Stimulated activated CD4-positive, alpha-beta T cell treated with anti-CD3 and anti-CD28 coated beads, Interleukin-12 subunit alpha, Interleukin-12 subunit beta, amount 100 ng/mL, for 48 hours (primary cell): ENCODE measurements at places on chromosomes 2 and 18.

DNA sequence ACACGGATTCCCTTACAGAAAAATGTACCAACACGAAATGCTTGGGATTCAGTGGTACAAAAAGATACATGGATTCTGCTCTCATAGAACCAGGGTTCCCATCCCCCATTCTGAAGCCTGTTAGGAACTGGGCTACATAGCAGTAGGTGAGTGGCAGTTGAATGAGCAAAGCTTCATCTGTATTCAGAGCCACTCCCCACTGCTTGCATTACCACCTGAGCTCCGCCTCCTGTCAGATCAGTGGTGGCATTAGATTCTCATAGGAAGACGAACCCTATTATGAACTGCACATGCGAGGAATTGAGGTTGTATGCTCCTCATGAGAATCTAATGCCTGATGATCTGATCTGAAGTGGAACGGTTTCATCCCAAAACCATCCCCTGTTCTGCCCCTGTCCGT, 246.4 kb downstream of the DYM start:
- no peak for DNase-seq

DNA sequence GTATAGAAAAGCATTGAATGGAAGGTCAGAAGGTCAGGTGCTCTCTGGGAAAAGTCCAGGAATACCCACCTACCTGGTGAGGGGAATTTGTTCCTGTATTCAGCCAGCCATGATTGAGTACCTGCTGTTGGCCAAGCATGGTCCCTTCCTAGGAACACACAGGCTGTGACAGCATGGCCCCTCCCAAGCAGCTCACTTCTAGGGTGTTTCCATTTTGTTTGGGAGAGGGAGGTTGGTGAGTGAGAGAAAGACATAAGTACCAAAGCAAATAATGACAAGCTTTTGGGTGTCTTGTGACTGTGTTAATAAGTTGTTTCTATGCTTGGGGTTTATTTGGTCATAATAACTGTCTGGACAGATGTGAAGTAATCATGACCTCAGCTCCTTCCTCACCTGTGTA, 46.3 kb downstream of the CABLES1 start:
- no peak for DNase-seq

DNA sequence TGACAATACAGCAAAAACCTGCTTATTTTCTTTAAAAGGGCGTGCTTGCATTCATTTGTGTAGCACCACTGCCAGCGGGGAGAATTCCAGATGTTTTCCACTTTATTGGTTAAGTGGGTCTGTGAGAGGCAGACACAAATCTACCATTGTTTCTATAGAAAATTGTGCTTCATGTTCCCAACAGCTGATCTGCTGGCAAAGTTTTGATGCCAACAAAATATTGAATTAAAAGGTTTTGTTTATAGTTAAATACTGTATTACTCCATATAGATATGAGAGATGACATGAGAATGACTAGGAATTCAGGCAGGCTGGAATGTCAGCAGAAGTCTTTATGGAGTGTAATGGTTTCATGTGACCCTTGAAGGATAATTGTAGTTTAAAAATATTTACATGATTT, 182.7 kb downstream of the MC4R start:
- no peak for DNase-seq

DNA sequence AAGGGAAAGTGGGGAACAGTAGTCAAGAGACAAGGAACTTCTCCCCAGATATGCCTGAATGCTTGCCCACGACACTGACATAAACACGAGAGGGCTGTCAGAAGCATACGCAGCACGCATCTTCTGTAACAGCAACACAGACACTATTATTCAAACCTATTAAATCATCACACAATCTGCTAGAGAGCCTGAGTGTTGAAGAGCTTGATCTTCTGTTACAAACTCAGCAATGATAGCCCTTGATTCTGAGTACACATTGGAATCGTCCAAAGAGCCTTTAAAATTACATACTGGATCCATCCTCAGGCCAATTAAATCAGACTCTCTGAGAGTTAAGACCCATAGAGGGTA, 111.6 kb downstream of the ZNF521 start:
- DNase-seq, result no peak

DNA sequence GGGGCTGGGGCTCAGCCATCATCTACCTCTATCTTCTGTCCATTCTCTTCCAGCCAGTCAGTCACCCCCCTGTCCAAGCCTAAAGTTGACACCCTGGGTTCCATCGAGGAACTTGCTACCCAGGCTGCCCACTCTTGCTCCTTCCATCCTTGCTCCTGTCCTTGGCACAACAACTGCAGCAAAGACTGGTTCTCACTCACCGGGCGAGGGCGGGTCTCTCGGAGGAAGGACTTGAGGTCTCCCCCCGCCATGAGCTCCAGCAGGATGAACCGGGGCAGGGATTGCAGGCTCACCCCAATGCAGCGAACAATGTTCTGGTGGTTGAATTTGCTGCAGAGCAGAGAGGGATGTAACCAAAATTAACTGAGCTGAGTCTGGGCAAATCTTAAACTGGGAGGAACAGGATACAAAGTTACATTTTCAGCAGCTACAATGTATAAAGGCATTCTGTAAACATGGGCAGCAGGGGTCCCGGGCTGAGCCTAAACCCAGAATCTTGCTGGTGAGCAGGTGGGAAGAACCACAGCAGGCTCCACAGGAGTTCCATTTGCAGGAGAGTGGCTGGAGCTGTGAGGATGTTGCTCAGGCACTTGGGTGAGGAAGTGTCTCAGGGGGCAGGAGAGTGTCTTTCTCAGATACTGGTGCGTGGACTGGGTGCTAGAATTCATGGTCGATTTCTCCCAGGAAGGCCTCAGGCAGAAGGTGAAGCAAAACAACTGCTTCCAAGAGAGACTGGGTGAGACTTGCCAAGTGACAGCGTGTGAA, 105.5 kb downstream of the CLIP4 start:
- DNase-seq, result no peak

DNA sequence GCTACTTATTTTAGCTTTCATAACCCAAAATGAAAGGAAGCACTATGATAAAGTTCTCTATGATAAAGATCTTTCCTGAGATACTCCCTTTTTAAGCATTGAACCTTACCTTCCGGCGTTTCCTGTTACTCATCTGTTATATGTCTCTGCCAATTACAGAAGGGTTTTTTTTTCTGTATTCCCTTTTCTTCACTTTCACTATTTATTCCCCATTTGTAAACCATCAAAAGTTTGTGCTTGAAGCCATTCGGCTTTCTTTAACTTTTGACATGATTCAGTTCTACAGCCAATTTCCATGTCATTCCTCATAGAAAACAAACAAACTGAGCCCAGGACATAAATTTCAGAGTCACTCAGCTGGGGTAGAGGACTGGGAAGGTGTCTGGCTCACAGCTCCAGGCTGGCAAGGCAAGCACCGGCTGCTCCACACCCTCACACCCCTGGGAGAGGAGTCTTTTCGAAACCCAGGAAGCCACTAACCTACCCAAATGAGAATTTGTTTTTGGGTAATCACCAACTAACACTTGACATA, 429.4 kb upstream of the TRIB2 start:
- DNase-seq, result no peak

GRCh38 chr2:88443353-88443938, 9.0 kb downstream of the FOXI3 start:
- no peak for DNase-seq

GRCh38 chr18:46337271-46337670, 233.1 kb downstream of the HAUS1 start:
- no peak for DNase-seq

DNA sequence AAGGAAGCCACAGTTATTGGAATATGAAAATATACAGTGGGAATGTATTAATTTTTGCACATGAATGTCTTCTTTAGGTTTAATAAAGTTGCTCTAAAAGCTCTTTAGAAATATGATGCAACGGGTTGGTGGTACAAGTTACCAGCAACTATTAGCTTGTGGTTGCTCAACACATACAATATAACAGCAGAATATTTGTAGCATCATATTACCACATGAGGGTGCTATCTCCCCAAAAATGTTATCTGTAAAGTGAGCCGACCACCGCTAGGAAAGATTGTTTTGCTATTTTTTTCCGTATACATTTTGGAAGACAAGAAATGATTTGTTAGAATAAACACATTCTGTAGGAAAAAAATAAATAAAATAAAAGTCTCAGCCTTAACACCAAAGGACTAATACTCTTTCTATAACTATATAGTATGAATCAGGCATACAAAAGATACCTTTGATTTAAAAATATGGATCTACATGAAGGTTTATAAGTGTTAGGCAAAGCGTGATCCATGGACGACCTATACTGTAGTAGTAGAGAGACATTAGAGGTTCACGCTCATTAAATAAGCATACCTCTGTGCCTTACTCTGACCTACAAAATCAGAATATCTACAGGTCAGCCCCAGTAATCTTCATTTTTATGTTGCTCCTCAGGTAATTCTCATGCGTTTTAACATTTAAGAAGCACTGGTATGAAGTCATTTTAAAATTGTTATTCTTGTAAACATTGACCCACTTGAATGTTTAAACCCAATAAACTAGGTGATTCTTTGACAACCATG, 1110.6 kb upstream of the ACVR2A start:
- DNase-seq, result no peak

DNA sequence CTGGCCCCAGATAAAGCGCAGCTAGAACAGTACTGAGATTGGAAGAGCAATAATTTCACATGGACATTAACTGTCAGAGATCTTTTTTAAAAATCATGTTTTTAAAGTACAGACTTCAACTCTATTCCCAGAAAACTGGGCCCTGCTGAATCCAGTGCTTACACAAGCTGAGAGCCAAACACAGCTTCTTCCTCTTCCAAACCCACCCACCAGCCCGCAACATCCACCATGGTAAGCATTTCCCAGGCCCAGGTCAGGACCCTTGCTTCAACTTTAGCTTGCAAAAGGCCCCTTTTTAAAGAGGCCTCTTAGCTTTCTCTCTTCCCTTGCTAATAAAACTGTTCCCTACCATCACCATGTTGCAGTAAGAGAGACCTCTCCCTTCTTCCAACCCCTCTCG, 2.1 kb downstream of the AAK1 start:
- DNase-seq, result no peak

DNA sequence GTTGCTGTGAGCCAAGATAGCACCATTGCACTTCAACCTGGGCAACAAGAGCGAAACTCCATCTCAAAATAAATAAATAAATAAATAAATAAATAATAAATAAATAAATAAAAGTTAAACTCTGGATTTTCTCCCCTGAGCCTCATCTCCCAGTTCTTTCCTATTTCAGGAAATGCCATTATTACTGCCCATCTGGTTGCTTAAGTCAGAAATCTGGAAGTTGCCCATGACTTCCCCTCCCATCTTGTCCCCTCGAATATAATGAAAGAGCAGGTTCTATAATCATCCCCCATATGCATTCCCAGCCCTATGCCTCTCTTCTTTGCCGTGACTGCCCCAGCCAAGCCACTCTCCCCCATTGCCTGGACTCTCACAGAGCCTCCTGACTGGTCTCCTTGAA, 4.2 kb upstream of the PSD4 start:
- DNase-seq, result no peak

DNA sequence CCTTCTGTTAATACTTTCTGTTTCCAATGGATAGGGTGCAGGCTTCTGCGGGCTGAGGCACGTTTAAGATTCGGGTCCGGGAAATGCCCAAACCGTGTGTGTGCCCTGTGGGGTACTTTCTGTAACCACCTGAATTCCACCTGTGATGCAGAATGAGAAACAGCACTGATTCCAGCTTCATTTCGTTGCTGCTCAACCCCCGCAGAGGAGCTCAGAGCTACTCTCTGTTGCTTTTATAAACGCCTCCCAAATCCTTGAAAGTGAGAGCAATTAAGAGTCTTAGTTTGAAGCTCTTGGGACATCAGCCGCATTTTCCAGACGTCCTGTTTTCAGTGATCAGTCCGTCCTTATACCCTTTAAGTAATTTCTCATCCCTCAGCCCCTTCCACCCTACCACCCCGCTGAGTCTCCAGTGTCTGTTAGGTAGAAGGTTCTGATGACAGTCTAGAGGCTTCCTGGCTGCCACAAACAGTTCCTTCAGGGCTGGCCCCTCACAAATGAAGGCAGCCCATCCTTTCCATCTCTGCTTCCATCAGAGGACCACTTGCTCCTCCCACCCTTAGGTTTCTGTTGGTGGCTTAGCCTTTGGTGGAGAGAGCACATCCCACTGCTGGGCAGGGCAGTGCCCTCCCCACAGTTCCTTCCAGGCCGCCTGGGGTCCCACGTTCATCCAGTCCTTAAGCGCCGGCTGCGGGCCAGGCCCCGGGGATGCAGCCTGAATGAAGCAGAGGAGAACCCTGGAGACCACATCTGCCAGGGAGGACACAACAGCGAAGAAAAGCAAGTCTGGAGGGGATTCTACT, 230.1 kb downstream of the SEPTIN10 start:
- DNase-seq, result no peak

DNA sequence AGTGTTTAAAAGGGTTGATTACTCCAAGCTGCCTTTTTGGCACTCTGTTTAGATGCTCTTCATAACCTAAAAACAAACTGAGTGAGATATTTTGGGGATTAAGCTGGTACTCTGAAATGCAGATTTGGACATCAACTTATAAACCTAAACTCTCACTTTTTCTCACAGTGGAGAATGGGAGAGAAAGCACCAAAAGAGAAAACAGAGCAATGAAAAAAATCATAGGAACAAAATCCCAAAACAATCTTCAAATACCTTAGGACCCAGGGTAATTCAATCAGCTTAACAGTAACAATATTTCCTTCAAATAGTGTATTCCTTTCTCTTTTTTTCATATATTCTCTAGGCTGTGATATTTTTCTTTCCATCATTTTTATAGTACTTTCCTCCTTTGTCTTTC, 11.5 kb downstream of the LRP1B start:
- DNase-seq, result no peak

GRCh38 chr18:10687161-10687925, 161.5 kb downstream of the NAPG start:
- DNase-seq, result no peak

- DNase-seq, result no peak
These were observed 573.2 kb downstream of the METTL4 start for GRCh38 chr18:1998121-1998520.

DNA sequence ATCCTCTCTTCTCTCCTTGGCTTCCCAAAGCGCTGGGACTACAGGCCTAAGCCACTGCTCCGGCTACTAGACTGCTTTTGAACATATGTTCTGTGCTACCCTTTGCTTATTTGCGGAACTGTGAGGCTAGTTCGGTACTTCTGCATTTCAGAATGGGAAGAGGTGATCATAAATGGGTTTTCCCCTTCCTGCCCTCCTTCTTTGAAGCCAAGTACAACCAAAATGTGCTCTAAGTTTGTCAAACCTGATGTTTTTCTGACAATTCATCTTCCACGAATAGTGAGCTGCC, 1.7 kb upstream of the ESCO1 start:
- DNase-seq, result no peak

- no peak for DNase-seq
These were observed 150.5 kb downstream of the MBP start for GRCh38 chr18:76982038-76982437.

GRCh38 chr2:217897816-217898806, 104.7 kb downstream of the TNS1 start:
- DNase-seq, result no peak

DNA sequence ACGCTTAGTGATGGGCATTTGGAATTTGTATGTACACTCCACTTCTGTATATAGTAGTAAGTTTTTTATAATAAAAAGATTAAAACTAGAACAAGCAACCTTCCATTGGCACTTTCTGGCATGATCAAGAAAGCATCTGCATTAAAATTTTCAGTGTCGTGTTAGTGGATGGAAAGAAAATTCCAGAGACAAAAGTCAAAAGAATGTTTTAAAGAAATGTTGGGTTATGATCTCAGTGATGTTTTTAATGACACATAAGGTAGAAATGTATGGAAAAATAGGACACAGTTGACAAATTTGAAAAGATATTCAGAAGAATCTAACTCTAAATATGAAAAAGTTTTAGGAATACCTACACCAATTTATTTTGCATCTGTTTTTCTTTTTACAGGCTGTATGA, 126.1 kb upstream of the FAM117B start:
- DNase-seq, result no peak

GRCh38 chr2:179875864-179876263, 14.5 kb upstream of the ZNF385B start:
- no peak for DNase-seq

- no peak for DNase-seq
These were observed 100.1 kb downstream of the MRO start for GRCh38 chr18:50719471-50720324.
